Neural crest cell (in vitro differentiated cells): ENCODE measurements at places on chromosomes 1 and 21. TPM values are rescaled to one million over a fixed set of nuclear protein-coding genes. Genes with fewer than 3 reads are reported as not detected.

ST6GALNAC3 gene
- total RNA-seq: 19.4 and 22.0 TPM in 2 replicates

DNA sequence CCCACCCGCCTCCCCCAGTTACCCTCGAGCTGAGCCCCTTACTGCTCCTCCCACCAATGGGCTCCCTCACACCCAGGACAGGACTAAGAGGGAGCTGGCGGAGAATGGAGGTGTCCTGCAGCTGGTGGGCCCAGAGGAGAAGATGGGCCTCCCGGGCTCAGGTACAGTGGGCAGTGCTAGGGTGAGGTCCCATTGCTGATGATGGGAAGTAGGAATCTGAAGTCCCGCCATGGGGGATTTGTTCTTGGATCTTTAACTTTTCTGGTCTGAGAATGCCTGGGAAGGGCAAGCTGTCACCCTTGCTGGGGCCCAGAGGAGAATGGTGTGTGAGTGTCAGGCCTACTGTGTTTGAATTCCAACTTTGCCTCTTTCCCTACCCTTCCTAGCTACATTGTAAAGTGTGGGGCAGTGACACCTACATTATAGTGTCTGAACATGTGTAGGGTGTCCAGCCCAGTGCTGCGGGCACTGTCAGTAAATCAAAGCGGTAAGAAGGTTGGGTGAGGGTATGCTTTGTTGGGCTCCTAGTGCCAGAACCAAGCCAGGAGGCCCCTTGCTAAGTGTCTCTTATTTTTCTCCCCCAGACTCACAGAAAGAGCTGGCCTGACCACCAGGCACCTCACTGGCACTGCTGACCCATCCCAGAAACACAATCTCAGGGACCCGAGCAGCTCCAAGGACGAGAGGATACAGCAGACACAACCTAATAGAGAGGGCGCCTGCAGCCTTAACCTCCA lies 44.7 kb downstream of the YARS1 start:
- no peak for DNase-seq

DNA sequence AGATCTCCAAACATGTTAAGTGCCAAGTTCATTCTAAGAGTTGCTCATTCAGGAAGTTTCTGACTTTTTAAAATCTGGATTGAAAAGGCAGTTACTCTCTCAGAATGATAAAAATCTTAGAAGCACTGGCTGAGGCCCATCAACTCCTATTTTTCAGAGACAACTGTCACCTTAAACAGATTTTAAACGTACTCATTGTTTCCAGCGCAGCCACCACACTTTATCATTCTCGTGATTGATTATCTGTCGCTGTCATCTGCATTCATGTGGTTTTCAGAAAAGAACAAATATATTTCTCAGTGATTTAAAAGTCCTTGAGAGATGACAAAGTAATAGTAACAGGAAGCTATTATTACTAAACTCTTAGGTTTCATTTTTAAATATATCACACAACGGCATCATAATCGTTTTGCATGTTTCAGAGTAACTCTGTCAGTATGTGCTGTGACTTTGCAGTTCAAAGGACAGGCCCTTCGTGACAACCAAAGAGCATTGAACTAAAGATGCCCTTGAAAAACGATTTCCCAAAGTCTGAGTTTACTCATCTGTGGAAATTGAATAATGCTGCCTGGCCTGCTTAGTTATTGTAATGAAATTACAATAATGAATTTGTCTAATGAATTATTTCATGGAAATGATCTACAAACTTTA lies 14.9 kb upstream of the KCNK1 start:
- no peak for DNase-seq

DNA sequence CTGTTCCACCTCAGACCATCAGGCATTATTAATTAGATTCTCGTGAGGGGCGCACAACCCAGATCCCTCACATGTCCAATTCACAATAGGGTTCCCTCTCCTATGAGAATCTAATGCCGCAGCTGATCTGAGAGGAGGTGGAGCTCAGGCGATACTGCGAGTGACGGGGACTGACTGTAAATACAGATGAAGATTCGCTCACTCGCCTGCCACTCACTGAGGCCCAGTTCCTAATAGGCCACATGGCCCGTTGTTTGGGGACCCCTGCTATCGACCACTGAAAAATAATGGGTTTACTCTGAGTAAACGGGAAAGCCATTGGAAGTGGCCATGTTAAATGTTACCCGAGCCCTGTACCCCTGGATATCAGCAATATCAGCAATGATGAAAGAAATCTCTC lies 65.9 kb downstream of the GRIK1 start:
- DNase-seq: no peak
